ENCODE measurements at places on chromosomes 2 and 18.

- DNase-seq: no peak
Measured at GRCh38 chr18:2687390-2688001, 32.0 kb downstream of the SMCHD1 start.

GRCh38 chr18:463403-463802 lies 37.1 kb downstream of the COLEC12 start:
- no peak for DNase-seq

DNA sequence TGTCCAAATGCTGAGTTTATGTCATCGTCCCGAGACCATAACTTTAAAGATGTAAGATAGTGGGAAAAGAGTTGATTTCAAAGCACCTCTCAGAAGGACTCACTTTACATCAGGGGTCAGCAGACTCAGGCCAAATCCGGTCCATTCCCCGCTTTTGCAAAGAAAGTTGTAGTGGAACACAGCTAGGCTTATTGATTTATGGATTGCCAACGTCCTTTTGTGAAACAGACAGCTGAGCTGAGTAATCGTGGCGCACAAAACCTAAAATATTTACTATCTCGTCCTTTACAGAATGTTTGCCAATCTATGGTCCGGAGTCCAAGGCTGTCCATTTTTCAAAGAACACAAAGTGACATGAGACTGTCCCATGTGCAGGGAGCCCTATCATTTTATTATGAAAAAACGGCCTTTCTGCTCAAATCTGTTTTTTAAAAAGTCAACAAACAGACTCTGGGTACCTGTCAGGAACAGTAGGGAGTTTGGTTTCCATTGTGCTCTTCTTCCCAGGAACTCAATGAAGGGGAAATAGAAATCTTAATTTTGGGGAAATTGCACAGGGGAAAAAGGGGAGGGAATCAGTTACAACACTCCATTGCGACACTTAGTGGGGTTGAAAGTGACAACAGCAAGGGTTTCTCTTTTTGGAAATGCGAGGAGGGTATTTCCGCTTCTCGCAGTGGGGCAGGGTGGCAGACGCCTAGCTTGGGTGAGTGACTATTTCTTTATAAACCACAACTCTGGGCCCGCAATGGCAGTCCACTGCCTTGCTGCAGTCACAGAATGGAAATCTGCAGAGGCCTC lies at the start of gene IL1RN:
IL1RN (plus strand) TSS at position 754 of the 801 bp plus-strand sequence; CDS start at position 781, 27 bp downstream.
- no peak for DNase-seq

GRCh38 chr2:37561615-37562569 lies 109.5 kb downstream of the CDC42EP3 start:
- DNase-seq: no peak

GRCh38 chr2:176763130-176763529 lies 449.5 kb upstream of the HNRNPA3 start:
- DNase-seq: no peak

DNA sequence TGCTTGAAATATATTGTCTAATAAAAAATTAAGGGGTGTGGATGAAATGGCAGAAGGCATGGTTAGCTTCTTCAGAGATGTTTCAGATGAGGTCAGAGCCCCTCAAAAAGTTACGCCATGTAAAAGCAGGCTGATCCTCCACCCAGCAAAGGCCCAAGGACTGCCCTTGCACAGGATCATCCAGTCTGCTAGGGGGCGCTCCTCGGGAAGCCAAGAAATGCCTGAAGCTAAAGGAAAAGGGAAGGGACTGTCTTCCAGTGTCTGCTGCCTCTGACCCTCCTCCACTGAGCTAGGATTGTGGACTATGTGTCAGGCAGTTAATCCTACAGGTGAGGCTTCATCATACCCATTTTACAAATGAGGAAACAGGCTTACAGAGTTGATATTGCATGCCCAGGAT lies 33.8 kb upstream of the TEX51 start:
- no peak for DNase-seq

GRCh38 chr2:63218800-63219526 lies 168.3 kb downstream of the OTX1 start:
- no peak for DNase-seq

GRCh38 chr18:4599312-4599711 lies 144.2 kb upstream of the DLGAP1 start:
- no peak for DNase-seq

DNA sequence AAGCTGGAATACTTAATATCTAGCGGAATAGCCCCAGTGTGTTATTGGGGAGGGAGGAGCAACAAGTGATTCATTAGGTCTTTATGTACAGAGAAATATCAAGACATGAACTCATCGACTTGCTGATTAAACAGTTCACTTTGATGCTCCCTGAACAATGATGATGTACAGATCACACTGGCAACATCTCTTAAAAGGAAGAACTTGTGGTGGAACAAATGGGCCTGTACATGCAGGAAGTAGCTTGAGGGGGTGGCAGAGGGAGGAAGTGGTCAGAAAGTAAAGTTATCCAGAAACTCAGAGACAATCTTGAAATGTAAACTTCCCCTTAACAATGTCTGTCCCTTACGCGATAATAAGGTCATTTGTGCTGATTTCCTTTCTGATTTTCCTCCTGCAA lies 90.5 kb downstream of the NXPH2 start:
- no peak for DNase-seq

- DNase-seq: no peak
Measured at GRCh38 chr2:236554629-236555282, 14.9 kb upstream of the ACKR3 start.

DNA sequence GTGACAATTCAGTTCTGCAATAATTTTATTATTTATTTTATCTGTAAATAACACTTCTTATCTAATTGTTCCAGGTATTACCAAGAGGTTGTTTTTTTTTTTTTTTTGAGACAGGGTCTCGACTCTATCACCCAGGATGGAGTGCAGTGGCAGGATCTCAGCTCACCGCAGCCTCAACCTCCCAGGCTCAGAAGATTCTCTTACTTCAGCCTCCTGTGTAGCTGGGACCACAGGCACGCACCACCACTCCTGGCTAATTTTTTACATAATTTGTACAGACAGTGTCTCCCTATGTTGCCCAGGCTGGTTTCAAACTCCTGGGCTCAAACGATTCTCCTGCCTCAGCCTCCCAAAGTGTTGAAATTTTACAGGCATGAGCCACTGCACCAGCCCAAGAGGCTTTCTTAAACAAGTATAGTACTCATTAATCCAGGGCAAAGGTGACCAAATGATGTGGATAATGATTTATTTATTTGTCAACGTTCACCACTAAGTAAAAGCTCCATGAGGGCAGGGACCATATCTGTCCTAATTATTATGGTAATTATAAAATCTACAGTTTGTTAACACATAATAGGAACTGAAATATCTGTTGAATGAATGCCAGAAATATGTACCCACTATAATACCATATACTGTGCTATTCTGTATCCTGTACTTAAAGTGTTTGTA lies 12.0 kb downstream of the STK17B start:
- DNase-seq: no peak

Measured in GM04503 (cell line).